Tibial artery (tissue), 4 donors: ENCODE measurements at places on chromosomes 5 and 9.

- no peak overlapping the region for H3K27ac ChIP-seq
- no peaks in the 10 kb centered on the region for H3K36me3 ChIP-seq
- no peaks in the 10 kb centered on the region for H3K27me3 ChIP-seq
- H3K4me3 ChIP-seq = no peak overlapping the region
- DNase-seq = no peak
- no peaks in the 10 kb centered on the region for H3K4me1 ChIP-seq
Observed at GRCh38 chr5:33736510-33736909, 155.3 kb downstream of the ADAMTS12 start.

- H3K4me1 ChIP-seq = peaks cover 41% of the 10 kb centered on the region
- H3K36me3 ChIP-seq = no peaks in the 10 kb centered on the region
- H3K27me3 ChIP-seq = no peaks in the 10 kb centered on the region
- peak overlapping the region; percentile 97 for H3K27ac ChIP-seq
- peak overlapping the region; percentile 95 for H3K4me3 ChIP-seq
- DNase-seq = peak; percentile 84
Observed at GRCh38 chr5:134525683-134526482, 413 bp downstream of the JADE2 start.

- no peaks in the 10 kb centered on the region for H3K36me3 ChIP-seq
- DNase-seq = no peak
- H3K4me3 ChIP-seq = no peak overlapping the region
- H3K27ac ChIP-seq = no peak overlapping the region
Observed at GRCh38 chr9:90499761-90500160, 142.9 kb downstream of the DIRAS2 start.

DNA sequence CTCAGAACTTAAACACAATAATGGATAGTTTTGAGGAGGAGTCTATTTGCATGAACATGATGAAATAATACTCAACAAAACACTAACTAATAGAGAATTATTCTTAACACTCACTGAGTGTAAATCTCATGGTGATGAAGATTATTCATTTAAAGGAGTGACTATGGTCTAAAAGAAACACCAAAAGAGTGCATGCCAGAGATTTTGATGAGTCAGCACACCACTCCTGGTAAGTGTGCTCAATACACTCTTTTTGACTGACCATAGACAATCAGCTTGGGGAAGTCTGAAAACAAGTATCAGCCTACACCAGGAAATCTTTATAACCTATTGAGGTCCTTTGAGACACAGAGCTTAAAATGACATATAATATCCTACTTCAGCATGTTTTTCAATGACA lies 6.8 kb upstream of the FST start:
- H3K4me3 ChIP-seq = no peak overlapping the region
- no peaks in the 10 kb centered on the region for H3K36me3 ChIP-seq
- no peaks in the 10 kb centered on the region for H3K4me1 ChIP-seq
- H3K27me3 ChIP-seq = no peaks in the 10 kb centered on the region
- DNase-seq = no peak

DNA sequence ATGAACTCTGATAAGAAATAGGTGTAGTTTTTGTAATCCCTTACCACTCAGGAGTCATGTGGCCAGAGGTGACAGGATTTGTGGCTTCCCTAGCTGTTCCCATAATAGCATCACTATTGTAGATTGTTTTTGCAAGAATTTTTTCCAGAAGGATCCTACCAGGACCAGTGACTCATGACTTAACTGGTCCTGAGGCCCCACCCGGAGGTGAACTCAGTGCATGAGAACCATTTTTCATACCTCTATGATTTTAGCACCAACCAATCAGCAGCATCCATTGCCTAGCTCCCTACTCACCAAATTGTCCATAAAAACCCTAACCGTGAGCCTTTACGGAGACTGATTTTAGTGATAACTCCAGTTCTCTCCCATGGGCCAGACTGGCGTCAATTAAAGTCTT lies 484.8 kb downstream of the PSAT1 start:
- no peaks in the 10 kb centered on the region for H3K27me3 ChIP-seq
- H3K36me3 ChIP-seq = no peaks in the 10 kb centered on the region
- no peak for DNase-seq
- H3K4me1 ChIP-seq = no peaks in the 10 kb centered on the region
- no peak overlapping the region for H3K4me3 ChIP-seq

- no peak overlapping the region for H3K27ac ChIP-seq
- H3K36me3 ChIP-seq = no peaks in the 10 kb centered on the region
- H3K4me3 ChIP-seq = no peak overlapping the region
- DNase-seq = no peak
Observed at GRCh38 chr9:35783418-35783817, 8.0 kb upstream of the NPR2 start.

DNA sequence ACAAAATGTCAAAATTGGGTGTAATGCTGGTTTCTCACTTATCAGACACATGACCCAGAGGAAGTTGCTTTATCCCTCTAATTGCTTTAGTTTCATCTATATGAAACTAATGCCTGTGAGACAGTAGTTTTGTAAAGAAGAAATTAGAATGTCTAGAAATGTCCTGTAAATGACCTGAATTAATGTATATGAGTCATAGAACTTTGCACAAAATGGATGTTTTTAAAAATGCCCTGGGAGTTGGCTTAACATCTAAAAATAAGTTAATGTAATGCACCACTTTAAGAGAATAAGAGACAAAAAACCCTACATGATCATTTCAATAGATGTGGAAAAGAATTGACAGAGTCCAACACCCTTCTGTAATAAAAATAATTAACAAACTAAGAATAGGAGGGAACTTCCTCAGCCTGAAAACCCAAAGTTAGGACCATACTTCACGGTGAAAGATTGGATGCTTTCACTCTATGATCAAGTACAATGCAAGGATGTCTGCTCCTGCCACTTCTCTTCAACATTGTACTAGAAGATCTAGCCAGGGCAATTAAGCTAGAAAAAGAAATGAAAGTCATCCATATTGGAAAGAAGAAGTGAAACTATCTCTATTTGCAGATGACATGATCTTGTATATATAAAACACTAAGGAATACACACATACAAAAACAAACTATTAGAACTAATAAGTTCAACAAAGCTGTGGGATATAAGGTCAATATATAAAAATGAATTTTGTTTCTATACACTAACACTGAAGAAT lies 117.9 kb downstream of the MELK start:
- H3K4me3 ChIP-seq = no peak overlapping the region
- DNase-seq = no peak
- no peaks in the 10 kb centered on the region for H3K27me3 ChIP-seq
- H3K36me3 ChIP-seq = no peaks in the 10 kb centered on the region

DNA sequence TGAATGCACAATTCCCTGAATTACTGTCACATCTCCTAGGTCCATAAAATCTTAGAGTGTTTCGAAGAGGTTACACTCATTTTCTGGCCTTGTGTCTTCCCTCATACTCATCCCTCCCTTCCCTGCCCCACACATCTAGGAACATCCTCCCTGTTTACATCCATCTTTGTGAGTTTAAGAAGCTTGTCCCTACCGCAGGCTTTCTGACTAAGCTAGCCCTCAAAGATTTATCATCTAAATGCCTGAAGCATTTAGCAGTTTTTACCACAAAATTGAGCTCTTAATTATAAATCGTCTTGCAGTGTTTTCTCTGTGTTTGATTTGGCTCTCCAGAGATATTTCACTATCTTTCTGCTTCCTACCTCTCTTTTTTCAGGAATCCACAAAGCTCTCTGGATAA lies 374.8 kb downstream of the KIAA0825 start:
- DNase-seq = no peak
- H3K4me3 ChIP-seq = no peak overlapping the region

- no peak overlapping the region for H3K27ac ChIP-seq
- no peaks in the 10 kb centered on the region for H3K27me3 ChIP-seq
- H3K4me1 ChIP-seq = no peaks in the 10 kb centered on the region
Observed at GRCh38 chr9:105157171-105157583, 87.3 kb upstream of the SLC44A1 start.

GRCh38 chr5:2902742-2903297 lies 151.3 kb upstream of the IRX2 start:
- H3K27ac ChIP-seq = no peak overlapping the region
- H3K36me3 ChIP-seq = no peaks in the 10 kb centered on the region
- no peaks in the 10 kb centered on the region for H3K4me1 ChIP-seq
- no peaks in the 10 kb centered on the region for H3K27me3 ChIP-seq
- H3K4me3 ChIP-seq = no peak overlapping the region

DNA sequence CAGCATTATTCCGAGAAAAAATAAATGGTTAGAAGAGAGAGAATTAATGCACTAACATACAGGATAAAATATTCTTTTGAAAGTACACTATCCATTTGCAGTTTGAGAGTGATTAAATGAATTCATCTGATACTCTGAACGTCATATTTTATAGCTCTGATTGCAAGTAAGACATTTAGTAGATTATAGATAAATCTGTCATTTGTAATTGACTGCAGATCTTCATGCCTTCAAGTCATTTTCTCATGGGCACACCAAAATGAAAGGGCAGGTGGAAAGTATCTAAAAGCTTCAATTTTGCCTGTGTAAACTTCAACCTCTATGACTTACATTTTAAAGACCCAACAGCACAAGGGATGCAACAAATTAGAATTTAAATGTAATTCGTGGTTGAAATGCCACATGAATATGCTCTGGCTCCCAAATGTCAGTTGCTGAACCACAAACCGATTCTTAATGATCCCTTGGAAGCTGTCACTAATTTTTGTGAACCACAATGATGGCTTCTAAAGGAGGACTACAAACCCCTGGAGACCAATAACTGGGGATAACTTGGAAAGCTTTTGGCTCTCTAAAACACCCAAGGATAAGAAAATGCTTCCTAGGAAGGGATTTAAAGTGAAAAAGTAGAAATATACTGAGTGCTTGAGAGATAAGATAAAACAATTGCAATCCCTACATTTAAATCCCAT lies 3.9 kb downstream of the TYRP1 start:
- no peak overlapping the region for H3K4me3 ChIP-seq
- peaks cover 10% of the 10 kb centered on the region for H3K4me1 ChIP-seq
- no peaks in the 10 kb centered on the region for H3K27me3 ChIP-seq
- H3K27ac ChIP-seq = peak overlapping the region; percentile 18
- no peaks in the 10 kb centered on the region for H3K36me3 ChIP-seq

- DNase-seq = no peak
- no peak overlapping the region for H3K4me3 ChIP-seq
- H3K27me3 ChIP-seq = no peaks in the 10 kb centered on the region
- no peaks in the 10 kb centered on the region for H3K36me3 ChIP-seq
- H3K4me1 ChIP-seq = no peaks in the 10 kb centered on the region
Observed at GRCh38 chr5:72394688-72395087, 74.5 kb downstream of the PTCD2 start.

- no peaks in the 10 kb centered on the region for H3K27me3 ChIP-seq
- no peaks in the 10 kb centered on the region for H3K36me3 ChIP-seq
- no peak overlapping the region for H3K4me3 ChIP-seq
- no peak for DNase-seq
- H3K27ac ChIP-seq = no peak overlapping the region
Observed at GRCh38 chr9:113223963-113224362, 2.6 kb downstream of the SLC31A1 start.

- H3K4me3 ChIP-seq = no peak overlapping the region
- no peaks in the 10 kb centered on the region for H3K36me3 ChIP-seq
- H3K4me1 ChIP-seq = no peaks in the 10 kb centered on the region
- no peak for DNase-seq
- no peak overlapping the region for H3K27ac ChIP-seq
Observed at GRCh38 chr9:30579810-30580209, 1804.6 kb upstream of the ACO1 start.

DNA sequence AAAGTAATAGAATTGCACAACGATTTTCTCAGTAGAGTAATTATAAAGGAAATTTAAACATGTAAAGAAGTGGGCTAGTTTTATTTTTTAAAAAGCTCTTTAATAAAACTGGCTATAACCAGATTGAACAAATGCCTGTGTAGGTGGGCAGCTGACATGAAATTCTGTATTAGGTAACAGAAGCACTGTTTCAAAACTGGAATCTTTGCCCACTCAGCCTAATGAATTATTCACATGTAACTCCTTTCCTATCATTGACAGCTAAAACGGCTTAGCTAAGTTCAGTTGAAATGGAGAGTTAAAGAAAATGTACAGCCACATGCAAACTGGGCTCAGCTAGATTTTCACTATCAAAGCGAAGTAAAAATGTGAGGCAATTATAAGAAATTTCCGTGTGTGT lies 1300.1 kb upstream of the ACO1 start:
- no peak for DNase-seq
- no peaks in the 10 kb centered on the region for H3K27me3 ChIP-seq
- no peaks in the 10 kb centered on the region for H3K4me1 ChIP-seq
- no peak overlapping the region for H3K27ac ChIP-seq

GRCh38 chr5:161847447-161847846 lies 473 bp upstream of the GABRA1 start:
- peaks cover 15% of the 10 kb centered on the region for H3K27me3 ChIP-seq
- no peak overlapping the region for H3K27ac ChIP-seq
- H3K36me3 ChIP-seq = no peaks in the 10 kb centered on the region
- H3K4me3 ChIP-seq = no peak overlapping the region

DNA sequence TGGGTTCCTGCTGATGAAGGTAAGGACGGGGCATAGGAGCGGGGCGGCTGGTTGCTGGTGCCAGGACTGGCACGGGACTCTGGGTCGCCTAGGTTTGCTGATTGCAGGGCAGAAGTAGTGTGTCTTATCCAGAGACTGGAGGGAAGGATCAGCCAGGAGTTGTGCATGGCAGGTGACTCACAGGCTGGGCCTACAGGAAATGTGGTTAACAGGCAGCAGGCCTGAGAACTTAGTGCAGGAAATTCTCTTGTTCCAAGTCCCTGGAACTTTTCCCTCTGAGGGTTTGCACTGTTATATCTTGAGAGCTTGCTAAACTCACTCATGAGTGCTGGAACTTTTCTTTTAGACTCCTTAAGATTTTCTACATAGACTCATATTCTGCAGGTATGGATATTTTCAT lies 95.1 kb downstream of the ANXA2R start:
- H3K27ac ChIP-seq = no peak overlapping the region
- H3K4me1 ChIP-seq = peaks cover 5% of the 10 kb centered on the region
- no peak for DNase-seq
- peaks cover 8% of the 10 kb centered on the region for H3K27me3 ChIP-seq
- H3K36me3 ChIP-seq = no peaks in the 10 kb centered on the region
- H3K4me3 ChIP-seq = no peak overlapping the region

DNA sequence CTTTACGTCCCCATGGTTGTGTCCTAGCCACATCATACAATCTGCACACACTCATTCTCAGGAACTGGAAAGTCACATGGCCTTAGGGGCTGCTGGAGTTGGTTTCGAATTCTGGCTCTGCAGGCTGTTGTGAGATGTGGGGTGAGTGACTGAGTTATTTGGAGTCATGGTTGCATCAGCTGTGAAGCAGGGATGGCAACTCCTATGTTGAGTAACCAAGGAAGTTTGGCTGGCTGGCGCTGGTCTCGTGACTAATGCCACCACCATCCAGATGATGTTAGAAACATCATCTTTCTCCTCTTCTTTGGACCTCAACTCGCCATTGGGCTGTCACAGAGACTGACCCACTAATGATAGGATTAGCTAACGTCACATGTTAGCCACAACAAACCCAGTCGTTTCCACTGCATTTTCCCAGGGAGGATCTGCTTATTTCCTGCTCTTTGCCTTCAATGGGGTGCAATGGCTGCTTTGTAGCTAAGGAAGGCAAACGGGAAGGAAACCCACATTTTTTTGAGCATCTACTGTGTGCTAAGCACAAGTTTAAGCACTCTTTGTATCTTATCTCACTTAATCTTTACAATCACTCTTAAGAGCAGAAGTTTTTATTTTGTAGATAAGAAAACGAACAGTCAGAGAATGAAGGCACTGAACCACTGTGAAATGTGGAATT lies 78.1 kb upstream of the UBTD2 start:
- peaks cover 59% of the 10 kb centered on the region for H3K36me3 ChIP-seq
- peak overlapping the region; percentile 34 for H3K27ac ChIP-seq
- H3K4me3 ChIP-seq = no peak overlapping the region
- DNase-seq = peak; percentile 92
- H3K27me3 ChIP-seq = no peaks in the 10 kb centered on the region

GRCh38 chr5:133228316-133228715 lies 176.5 kb downstream of the HSPA4 start:
- H3K4me1 ChIP-seq = no peaks in the 10 kb centered on the region
- no peaks in the 10 kb centered on the region for H3K36me3 ChIP-seq
- no peak overlapping the region for H3K27ac ChIP-seq
